Activated naive CD8-positive, alpha-beta T cell treated with anti-CD3 and anti-CD28 coated beads, Interleukin-2, amount 50 U/mL, for 24 hours (primary cell): ENCODE measurements at places on chromosomes 3 and 15.

DNA sequence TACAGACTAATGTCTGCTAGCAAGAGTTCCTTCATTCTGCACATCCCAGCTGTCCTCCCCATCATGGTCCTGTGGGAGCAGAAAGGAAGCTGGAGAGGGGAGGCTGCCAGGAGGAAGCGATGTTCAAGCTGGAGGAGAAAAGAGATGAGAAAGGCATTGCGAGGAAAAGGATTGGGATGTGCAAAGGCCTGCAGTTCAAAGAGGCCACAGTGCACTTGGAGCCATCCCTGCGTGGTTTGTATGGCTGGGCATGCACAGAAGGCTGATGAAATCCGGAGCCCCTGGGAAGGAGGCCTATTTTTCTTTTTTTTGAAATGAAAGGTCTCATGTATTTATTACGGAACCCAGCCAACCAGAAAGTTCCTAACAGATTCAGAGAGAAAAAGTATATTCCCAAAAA is 22.8 kb downstream of the AMOTL2 start:
- DNase-seq = no peak

DNA sequence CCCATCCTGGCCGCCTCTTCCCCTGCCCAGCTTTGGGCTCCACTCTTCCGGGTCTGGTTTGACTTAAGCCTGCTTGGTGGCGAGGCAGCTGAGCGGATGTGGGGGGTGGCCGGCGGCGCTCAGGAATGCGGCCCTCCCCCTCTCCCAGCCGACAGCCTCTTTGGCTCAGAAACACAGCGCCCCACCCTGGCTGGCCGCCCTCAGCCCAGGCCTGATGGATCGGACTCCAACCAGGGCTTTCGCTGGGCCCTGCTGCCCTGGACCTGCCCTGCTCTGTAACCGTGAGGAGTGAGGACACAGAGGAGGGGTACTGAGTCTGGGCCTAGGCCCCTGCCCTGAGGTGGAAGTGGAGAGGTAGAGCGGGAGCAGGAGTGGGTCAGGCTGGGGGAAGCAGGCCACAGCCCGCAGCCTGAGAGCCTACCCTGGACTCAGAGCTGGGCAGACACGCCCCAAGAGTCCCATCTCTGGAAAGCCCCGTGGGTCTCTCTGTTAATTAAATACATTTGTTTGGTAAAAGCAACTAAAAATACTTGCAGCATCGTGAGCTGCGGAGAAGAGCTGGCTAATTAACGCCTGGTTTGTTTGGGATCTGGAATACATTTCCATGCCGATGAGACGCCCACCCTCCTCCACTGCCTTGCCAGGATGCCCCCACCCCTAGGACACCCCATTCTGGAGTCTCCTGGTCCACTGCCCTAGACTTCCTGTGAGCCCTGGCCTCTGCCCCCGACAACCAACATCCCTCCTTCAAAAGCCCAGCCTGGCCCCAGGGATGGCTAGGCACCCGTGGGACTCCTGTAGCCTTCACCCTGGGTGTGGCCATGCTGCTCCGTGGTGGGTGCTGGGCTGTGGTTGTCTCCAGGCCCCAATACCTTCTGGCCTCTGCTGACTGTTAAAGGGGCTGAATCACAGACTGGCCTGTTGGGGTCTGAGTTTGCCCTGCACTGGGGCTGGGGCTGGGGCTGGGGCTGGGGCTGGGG is 19.6 kb downstream of the PLXNA1 start:
- DNase-seq = no peak

DNA sequence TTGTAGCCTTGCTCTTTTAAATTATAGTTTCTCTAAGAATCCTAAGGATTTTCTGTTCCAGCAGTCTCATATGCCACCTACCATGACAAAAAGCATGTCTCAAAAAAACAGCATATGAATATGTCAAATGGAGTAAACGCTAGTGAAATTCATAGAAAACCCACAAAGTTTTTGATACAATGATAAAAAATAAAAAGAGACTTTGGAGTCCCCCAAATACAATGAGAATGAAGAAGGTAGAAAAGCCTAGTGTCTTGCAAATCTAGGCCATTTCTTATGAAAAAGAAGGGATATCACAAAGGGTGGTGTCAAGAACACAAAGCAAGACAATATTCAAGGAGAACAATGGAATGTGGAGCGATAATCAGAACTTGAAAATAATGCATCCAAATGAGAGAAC is 668.5 kb downstream of the PLOD2 start:
- no peak for DNase-seq

- DNase-seq = no peak
Measured at GRCh38 chr15:39896846-39897245, 23.2 kb downstream of the GPR176 start.

GRCh38 chr3:114034211-114034610 is 22.1 kb downstream of the CCDC191 start:
- DNase-seq = no peak
